ENCODE measurements at places on chromosomes 6 and 20. TPM values are rescaled to one million over a fixed set of nuclear protein-coding genes. Genes with fewer than 3 reads are reported as not detected.

The CFAP61 gene
- total RNA-seq, result 0.17 TPM

The CD83 gene
- 4.5 TPM for total RNA-seq

The PDE7B gene
- total RNA-seq, result 48.1 TPM

The SLC26A8 gene
- 0.87 TPM for total RNA-seq

The CENPQ gene
- total RNA-seq, result 3.5 TPM

The SMLR1 gene
- total RNA-seq, result not detected

The PDYN gene
- total RNA-seq, result not detected

The KCNG1 gene
- 15.2 TPM for total RNA-seq
